ENCODE measurements at places on chromosomes 4 and X.

DNA sequence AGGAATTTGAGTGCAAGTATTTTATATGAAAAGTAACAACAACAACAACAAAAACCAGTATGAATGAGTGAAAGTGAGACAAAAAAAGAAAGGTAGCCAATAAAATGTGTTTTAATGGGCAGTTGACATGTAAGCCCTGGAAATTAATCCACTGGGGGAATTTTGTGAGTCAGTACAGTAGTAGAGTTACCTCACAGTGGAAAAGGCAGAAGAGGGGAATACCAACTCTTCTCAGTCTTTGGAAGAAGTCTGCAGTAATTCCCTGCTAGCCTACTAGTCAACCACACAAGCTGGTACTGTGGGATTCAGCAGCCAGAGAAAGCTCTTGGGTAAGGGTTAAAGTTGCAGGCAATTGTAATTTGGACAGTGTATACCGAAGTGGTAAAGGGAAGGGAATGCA is 76.3 kb upstream of the IL15 start:
- peak; percentile 29 for DNase-seq

DNA sequence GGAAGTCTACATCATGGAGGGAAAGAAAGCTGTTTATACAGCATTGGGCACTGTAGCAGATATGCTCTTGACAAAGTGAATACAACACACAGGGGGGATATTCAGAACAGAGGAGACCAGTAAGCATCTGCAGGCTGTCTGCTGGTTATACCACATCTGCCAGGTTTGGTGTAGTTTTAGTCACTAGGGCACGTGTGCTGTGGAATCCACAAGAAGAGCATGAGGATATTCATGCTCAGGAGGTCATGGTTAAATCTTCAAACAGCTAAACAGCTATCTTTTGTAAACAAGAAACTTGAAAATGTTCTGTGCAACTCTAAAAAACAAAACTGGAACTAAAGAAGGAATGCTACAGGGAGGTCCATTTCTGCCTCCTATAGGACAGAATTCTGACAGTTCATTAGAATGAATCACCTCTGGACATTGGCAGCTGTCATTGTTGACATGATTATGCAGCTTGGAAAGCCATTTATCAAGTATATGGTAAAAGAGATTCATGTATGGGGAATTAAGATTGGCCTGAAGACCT is 175.8 kb downstream of the RCHY1 start:
- DNase-seq = no peak

GRCh38 chrX:141314441-141314840 is 72.1 kb upstream of the SPANXC start:
- no peak for DNase-seq

DNA sequence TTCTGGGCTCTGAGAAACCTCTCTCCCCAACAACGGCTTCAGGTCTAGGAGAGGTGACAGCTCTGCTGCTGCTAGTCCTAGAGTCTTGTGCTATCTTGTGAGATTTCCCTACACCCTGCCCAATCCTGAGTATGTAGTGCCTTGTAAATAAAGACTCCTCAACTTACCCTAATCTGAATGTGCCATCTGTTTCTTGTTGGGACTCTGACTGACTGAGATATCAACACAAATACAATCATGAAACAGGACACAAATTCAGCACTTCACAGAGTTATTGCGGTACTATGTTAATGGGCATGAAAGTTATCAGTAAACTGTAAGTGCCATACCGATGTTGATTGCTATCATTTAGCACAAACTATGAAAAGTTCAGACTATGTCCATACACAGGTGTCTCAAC is 529.0 kb upstream of the FTHL17 start:
- no peak for DNase-seq

- no peak for DNase-seq
These were observed 726.2 kb downstream of the RPA4 start for GRCh38 chrX:97609938-97610337.

DNA sequence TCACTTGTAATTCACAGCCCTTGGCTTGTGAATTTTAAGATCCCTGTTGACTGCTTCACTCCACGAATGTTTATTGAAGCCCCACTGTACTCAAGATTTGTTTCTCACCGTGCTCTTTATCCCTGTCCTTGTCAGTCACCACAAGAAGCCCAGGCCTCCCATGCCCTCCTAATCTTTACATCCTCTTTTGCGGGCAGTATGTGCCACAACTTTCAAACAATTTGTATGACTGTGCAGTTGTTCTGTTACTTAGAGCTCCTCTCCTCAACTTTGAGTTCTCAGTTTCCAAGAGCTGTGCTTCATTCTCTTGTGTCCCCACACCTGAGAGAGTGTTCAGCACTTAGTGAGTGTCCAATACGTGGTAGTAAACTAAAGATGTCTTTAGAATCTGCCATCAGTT is 467.7 kb downstream of the NKX6-1 start:
- DNase-seq = no peak

GRCh38 chr4:156594624-156595023 is 377.0 kb downstream of the PDGFC start:
- DNase-seq = no peak

DNA sequence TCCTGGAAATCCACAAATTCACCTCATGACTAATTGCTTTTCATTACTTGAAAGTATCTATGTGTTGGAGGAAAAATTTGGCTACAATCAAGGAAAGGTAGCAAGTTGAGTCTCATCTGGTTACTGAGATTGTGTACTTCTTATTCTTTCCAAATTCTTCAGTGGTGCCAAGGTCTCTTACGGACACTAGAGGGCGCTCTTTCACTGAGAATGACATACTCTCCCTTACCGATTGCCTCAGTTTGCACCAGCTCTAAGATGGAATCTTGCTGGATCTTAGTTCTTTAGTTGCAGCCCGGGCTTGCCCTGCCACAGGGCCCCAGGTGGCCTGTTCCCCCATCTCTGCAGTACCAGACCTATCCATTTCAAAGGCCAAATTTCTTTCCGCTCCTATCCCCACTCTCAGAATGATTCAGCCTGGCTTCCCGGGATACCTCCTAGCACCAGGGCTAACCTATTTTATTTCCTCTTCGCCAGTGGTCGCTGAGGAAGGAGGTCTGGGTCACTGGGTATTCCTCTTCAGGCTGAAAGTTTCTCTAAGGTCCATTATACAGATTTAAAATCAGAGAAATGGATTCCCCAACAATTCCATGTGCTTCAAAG is 24.6 kb upstream of the GPR50 start:
- peak; percentile 11 for DNase-seq

GRCh38 chrX:77528034-77528433 is 80.8 kb downstream of the FGF16 start:
- DNase-seq = no peak

GRCh38 chrX:28582511-28582910 is 4.7 kb upstream of the IL1RAPL1 start:
- DNase-seq = no peak

DNA sequence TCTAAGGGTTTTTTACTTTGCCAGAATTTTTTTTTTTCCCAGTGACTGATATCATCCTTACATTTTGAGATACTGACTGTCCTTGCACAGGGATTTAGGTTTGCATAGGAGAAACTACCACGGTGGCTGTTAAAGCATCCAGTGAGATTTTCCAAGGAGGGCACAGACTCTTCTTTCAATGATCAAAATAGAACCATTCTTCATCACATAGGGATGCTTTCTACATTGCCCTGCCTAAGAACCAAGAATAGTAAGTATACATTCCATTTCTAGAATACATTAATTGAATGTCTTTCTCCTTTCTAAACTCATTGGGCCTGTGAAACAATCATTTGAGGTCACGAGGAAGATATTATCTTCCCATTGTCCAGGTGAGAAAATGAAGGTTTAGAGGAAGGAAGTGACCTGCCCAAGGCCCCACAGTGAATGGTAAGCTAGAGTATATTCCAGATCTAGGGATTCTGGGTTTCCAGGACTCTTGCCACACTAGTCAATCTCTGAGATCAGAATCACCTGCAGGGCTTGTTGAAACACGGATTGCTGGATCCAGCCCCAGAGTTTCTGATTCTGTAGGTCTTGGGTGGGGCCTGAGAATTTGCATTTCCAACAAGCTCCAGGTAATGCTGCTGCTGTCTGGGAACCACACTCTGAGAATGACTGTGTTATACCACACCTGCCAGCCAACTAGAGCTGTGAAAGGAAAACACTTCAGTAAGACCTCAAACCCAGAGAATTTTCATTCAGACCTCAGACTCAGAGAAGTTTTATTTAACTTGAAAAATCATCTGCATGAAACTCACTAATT is 17.7 kb upstream of the TMEM154 start:
- DNase-seq = no peak

DNA sequence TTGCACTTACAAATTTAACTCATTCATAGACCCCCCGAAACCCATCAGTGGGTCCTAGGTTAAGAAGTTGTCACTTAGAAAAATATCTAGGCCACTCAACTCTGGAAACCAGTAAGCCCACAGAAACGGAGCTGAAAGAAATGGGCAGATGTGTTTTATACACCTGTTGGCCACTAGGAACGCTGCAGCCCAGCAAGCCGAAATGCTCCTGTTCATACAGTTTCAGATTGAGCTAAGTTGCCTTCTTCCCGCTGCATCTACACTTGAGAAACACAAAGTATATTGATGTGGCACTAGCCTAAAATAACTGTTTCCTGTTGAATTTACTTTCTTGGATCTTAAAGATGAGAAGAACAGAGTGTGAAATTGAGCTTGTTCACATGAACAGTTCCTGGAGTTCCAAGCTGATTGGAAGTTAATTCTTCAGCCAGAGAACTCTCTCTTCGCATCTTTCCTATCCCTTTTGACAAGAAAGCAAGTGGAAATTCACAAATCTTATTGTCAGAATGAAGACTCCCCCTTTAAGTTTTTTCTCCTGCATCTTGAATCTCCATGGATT is 174.1 kb downstream of the RBMX2 start:
- DNase-seq = peak; percentile 4

DNA sequence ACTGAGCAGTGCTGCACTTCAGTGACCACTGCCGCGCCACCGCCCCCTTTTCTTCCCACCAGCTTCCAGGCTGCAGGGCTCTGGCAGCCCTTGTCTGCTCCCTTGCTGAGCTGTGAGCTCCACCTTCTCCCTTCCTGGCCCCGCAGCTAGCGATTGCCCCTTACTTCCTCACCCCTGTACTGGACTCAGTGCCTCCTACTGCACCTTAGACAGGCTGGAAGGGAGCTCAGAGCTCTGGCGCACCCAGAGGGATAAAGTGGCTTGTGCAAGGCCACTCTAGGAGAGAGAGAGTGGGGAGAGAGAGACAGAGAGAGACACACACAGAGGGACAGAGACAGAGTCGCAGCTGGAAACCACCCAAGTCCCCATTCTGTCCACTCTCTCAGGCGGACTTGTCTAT is 6.0 kb downstream of the RASL11B start:
- DNase-seq = no peak

- DNase-seq = no peak
These were observed 4.9 kb downstream of the PLAC8 start for GRCh38 chr4:83109480-83110222.

DNA sequence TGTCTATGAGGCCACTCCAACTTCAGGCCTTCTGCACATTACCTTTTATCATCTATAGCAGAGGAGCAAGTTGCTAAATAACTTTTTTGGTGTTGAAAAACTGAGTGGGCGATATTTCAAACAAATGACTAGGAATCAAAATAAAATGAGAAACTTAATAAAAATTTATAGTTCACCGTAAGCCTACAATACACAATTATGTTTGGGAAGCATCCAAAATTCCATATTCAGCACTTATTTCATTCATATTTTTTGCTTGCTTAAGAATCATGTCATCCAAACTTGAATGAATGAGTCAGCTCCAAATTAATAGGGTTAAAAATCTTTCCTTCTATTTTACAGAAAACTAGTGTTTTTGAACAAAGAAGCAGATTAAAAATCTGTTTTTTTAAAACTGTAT is 119.1 kb downstream of the SH3RF1 start:
- DNase-seq = no peak

DNA sequence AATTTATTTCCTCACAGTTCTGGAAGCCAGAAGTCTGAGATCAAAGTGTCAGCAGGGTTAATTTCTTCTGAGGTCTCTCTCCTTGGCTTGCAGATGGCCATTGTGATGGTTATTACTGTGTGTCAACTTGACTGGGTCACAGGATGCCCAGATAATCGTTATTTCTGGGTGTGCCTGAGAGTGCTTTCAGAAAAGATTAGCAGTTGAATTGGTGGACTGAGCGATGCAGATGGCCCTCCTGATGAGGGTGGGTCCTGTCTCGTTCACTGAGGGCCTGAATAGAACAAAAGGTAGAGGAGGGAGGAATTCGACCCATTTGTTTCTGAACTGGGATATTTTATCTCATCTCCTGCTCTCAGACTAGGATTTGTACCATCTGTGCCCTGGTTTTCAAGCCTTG is 15.7 kb downstream of the SMIM43 start:
- DNase-seq = no peak

GRCh38 chr4:15198070-15198727 is 195.9 kb downstream of the CPEB2 start:
- peak; percentile 42 for DNase-seq

DNA sequence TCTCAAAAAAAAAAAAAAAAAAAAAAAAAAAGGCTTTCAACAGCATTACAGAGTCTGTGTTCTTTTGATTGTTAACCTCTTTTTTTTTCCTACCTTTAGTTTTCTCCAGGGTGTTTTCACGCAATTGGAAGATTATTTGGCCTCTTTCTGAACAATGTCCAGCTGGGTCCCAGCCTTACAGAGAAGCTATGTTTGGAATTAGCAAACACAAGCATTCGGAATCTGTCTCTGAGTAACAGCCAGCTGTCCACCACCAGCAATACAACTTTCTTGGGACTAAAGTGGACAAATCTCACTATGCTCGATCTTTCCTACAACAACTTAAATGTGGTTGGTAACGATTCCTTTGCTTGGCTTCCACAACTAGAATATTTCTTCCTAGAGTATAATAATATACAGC is 13.3 kb downstream of the TLR3 start:
- no peak for DNase-seq

GRCh38 chrX:71315917-71316316 is 14.4 kb downstream of the ITGB1BP2 start:
- no peak for DNase-seq

DNA sequence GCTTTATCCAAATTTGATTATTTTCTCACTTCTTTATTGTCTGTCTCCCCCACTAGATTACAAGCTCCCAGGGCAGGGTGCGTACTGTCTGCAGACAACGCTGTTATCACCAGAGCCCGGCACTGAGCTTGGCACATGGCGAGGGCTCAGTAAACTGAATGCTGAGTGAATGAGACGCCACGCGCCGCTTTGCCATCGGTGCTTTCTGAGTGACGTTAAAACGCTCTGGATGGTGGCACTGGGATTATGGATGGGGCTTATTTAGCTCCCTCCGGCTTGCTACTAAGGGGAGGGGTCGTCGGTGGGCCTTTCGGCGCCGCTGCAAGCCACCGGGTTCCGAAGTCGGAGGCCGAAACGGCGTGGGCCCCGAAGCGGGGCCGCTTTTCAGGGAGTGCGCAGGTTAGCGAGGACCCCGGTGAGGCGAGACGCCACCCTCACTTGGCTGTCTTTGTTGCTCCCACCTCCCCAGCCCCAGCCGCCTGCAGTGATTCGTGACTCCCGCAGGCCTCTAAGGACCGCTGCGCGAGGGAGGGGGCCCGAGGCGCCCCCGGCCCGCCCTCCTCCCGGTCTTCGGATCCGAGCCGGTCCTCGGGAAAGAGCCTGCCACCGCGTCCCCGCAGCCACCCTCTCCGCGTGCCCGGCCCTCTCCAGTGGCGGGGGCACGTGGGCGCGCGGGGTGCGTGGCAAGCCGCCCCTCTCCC is 569 bp upstream of the FHL1 start:
- no peak for DNase-seq

- DNase-seq = no peak
These were observed 192.2 kb downstream of the BCOR start for GRCh38 chrX:39905538-39905891.

All from skeletal muscle cell (primary cell).